ENCODE measurements at places on chromosomes 1 and 21.

DNA sequence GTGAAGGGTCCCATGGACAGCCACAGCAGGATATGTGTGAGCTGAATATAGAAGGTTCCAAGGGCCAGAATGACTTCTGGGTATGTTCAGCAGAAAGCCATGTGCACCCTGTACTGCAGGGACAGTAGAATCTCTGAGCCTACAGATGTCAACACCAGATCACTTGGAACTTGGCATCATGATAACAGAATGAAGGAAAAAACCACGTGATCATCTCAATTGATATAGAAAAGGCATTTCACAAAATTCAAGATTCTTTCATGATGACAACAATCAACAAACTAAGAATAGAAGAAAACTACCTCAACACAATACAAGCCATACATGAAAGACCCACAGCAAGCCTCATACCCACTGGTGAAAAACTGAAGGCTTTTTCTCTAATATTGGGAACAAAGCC, 885 bp upstream of the KRTAP12-2 start:
- DNase-seq, result no peak

DNA sequence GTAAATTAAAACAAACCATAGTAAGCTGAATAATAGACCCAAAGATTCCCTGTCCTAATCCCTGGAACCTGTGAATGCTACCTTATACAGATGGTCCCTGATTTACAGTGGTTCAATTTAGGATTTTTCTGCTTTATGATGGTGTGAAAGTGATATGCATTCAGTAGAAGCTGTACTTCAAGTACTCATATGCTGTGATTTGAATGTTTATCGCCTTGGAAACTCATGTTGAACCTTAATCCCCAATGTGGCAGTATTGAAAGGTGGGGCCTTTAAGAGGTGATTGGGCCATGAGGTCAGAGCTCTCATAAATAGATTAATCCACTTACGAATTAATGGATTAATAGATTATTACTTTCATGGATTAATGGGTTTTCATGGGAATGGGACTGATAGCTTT, 10.6 kb upstream of the RRP15 start:
- no peak for DNase-seq

- peak; percentile 96 for DNase-seq
Measured at GRCh38 chr1:44707112-44707881, 23.7 kb downstream of the RNU5D-1 start.

DNA sequence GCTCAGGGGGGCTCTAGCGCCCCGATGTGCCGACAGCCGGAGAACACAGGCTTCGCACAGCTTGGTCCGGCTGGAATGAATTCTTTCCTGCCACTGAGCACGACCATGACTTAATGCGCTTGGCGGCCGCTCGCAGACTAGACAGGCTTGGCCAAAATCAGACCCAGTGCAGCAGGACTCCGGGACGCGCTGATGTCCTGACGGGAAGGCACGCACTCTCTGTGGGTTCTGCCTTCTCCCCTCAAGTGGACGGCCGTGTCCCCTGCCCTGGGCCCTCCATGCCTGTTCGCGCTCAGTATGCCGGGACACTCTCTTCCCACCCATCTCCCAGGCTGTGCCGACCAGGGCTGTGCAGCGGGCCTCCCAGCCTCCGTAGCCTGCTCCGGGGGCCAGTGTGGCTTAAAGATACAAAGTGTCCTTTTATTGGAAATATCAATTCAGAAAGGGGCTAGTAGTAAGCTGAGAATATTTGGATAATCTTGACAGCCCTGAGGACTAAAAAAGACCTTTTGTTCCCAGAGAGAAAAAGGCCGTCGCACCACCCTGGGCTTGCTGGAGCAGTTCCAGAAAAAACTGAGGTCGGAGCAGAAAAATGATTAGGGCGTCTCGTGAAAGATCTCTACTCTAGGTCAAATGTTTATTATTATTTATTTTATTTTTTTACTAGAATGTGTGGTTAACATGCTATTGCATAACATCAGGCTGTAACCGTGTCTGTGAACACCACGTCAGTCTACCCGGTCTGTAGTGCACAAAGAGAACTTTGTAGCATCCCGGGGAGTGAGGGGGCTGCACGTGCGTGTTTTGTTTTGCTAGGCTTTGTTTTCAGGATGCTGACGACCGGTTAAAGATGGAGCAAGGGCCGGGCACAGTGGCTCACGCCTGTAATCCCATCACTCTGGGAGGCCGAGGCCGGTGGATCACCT, 88.1 kb upstream of the ARHGEF16 start:
- DNase-seq, result peak; percentile 15

DNA sequence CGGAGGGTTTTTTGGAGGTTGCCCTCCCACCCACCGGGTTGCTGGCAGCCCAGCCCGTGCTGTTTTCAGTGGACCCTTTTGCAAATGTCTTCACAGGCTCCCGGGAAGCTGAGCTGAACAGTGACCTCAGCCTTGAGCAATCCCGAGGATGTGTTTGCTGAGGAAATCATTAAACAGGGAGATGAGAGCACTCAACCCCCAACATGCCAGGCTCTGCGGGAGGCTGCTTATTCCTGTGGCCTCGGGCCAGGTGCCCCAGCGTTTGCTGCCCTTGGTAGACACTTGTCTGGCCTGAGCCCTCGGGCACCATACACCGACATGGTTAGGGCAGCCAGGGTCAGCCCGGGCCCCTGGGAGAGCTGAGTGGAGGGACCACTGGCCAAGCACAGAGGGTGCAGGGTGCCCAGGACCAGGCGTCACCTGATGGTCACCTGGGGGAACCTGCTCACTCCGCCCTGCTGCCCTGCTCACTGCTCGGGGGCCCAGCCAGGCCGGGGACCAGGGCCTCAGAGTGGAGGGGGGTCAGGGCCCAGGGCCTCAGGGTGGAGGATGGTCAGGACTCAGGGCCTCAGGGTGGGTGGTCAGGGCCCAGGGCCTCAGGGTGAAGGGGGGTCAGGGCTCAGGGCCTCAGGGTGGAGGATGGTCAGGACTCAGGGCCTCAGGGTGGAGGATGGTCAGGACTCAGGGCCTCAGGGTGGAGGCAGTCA, 42.5 kb upstream of the POFUT2 start:
- DNase-seq, result peak; percentile 79

DNA sequence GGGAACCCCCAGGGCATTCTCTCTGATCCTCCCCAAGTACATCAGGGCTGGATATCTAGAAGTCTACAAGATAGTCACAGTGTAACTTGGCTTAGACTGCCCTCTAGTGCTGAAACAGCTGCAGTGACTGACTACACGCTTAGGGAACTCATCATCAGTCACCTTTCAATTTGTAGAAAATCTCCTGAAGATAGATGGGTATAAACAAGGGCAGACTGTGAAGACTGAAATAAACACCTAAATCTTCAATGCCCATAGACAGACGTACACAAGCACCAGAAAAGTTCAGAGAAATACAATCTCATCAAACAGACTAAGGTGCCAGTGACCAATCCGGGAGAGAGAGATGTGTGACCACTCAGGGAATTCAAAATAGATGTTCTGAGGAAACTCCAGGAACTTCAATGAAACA, 46.6 kb downstream of the PACC1 start:
- DNase-seq, result peak; percentile 79

DNA sequence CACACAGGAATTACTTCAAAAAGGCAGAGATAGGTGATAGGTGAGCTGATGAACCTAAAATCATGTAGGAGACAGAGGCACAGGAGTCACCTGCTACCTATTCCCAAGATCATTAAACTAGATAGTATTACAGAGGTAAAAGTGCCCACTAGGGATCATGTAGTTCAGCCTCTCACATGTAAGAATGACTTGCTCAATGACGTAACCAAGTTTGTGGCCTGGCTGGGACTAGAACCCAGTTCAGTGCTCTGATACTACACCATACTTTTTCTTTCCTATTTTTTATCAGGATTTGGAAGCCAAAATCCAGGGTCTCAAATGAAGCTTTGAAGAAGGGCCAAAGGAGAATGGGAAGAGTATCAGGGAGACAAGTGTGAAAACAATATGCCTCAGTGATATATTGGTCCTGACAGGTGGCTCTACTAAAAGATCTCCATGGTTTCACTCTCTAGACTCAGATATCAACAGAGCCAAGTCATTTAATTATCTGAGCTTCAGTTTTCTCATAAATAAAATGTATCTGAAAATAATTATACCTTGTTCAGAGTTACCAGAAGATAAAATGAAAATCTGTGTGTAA, 87.3 kb upstream of the SLFNL1 start:
- DNase-seq, result peak; percentile 1

GRCh38 chr1:15229707-15230131, 17.3 kb upstream of the FHAD1 start:
- DNase-seq, result no peak

GRCh38 chr1:174407665-174408064, 40.1 kb upstream of the GPR52 start:
- peak; percentile 32 for DNase-seq

DNA sequence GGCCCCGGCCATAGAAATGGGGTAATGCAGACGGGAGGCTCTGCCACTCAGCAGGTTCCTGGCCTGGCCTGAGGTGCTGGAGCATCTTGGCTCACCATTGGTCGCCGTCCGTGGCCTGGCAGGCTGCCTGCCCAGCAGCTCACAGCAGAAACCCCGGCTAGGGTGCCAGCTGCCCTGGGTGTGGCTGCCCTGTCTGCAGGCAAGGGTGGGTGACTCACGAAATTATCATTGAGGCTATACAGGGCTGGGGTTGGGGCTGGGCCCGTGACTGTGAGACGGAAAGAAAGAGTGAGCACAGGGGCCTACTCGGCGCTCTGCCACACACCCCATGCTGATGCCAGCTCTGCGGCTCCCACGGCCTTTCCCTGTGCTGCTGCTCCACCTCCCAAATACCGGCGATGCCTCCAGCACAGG, 8.0 kb upstream of the PKP1 start:
- peak; percentile 38 for DNase-seq

GRCh38 chr21:29637553-29637952, 302.2 kb downstream of the GRIK1 start:
- no peak for DNase-seq

DNA sequence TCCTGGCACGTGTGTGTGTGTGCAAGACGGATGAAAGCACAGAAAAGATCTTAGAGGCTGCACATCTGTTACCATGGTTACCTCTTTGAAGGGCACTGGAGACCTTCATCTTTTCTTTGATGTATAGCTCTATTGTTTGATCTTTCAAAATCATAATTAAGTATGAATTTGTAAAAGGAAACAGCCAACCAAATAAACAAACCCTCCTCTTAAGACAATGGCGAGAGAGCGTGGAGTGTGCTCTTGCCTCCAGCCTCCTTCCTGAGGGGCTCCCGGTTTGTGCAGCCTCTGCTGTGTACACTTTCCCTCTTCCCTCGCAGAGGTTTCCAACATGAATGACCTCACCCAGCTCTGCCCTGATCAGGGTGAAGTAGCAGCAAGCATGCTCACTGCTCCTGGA, 27.9 kb downstream of the CACNA1S start:
- DNase-seq, result no peak

DNA sequence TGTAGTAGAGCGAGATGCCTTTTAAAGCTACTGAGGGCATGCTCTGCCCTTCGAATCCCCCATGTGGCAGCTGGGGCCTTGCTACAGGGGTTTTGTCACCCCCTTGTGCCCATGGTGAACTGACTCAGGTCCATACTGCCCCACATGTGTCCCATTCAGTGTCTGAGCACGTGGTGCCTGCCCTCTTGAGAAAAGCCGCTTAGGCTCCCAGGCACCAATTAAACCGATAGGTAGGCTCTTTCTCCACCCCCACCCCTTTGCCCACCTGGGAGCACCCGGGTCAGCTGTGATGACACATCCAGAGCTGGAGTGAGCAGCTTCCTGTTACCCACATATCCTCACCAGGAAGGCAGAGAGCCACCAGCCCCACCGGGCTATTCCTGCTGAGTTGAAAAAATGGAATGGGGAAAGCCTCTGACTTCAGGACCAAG, 30.5 kb downstream of the TMCC2 start:
- no peak for DNase-seq

GRCh38 chr1:68889471-68889870, 392.6 kb upstream of the DEPDC1 start:
- DNase-seq, result no peak

GRCh38 chr1:221939607-221940006, 197.7 kb upstream of the DUSP10 start:
- DNase-seq, result no peak

GRCh38 chr21:17451364-17451891, 61.4 kb upstream of the CXADR start:
- DNase-seq, result peak; percentile 58

Measured in HFFc6 (cell line).